ENCODE measurements at places on chromosomes 11 and 22.

- DNase-seq, result no peak
Observed at GRCh38 chr22:43755011-43755410, 57.1 kb downstream of the EFCAB6 start.

GRCh38 chr11:128889657-128890213, 1.4 kb upstream of the KCNJ5 start:
- no peak for DNase-seq

GRCh38 chr11:19201737-19202605, at the start of gene CSRP3:
Gene CSRP3, minus strand, starts transcription at chr11:19201983. Its CDS starts 9,535 bp downstream, at chr11:19192448.
- DNase-seq, result no peak

DNA sequence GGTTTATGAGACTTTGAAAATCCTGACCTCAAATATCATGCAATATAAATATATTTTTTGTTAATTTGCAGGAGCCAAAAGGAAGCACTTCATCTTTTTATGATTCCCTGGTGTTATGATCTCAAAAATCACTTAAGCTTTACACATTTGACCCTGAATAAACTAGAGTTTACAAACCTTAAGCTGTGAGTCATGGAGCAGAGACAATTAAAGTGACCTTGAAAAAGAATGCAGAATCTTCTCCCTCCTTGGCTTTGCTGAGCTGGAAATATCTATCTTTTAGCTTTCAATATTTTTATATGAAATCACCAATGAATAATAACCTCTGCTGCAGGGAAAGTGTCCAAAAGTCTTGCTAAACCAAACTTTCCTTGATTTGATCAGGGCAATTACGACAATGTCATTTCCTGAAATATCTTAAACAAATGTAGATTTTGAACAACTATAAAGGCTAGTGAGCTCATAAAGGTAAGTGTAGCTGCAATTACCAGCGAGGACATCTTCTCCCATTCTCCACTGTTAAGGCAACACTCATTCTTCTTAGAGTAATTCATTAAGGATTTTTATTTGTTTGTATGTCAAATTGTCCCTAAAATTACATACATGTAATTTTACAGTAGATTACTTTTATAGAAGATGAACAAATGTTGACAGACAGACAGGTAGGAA, 747.0 kb upstream of the LUZP2 start:
- DNase-seq, result no peak
